AG04450 (cell line): ENCODE measurements at places on chromosomes 3 and 15. TPM values are rescaled to one million over a fixed set of nuclear protein-coding genes. Genes with fewer than 3 reads are reported as not detected.

Gene C3orf52
- polyA plus RNA-seq = 5.8 and 7.0 TPM in 2 replicates

Gene IL5RA
- not detected in 2 replicates for polyA plus RNA-seq

- no peak for DNase-seq
Measured at GRCh38 chr15:67403428-67404154, 117.3 kb upstream of the C15orf61 start.

Gene CASR
- polyA plus RNA-seq = not detected in 2 replicates
